Esophagus muscularis mucosa (tissue), 4 donors: ENCODE measurements at places on chromosomes 2 and 18. TPM values are rescaled to one million over a fixed set of nuclear protein-coding genes. Genes with fewer than 3 reads are reported as not detected.

GRCh38 chr2:73832930-73833329 lies 4.2 kb downstream of the STAMBP start:
- no peak for DNase-seq

GRCh38 chr2:230542751-230543150 lies 126.8 kb downstream of the SP100 start:
- DNase-seq = no peak

- no peak for DNase-seq
Observed at GRCh38 chr2:9114458-9114857, 92.2 kb upstream of the ASAP2 start.

IL36A gene
- not detected for total RNA-seq

QPCT gene
- 1.2 TPM for total RNA-seq
